Activated naive CD4-positive, alpha-beta T cell treated with anti-CD3 and anti-CD28 coated beads, Interleukin-2, amount 50 U/mL, for 16 hours (primary cell): ENCODE measurements at places on chromosomes 2 and 18.

DNA sequence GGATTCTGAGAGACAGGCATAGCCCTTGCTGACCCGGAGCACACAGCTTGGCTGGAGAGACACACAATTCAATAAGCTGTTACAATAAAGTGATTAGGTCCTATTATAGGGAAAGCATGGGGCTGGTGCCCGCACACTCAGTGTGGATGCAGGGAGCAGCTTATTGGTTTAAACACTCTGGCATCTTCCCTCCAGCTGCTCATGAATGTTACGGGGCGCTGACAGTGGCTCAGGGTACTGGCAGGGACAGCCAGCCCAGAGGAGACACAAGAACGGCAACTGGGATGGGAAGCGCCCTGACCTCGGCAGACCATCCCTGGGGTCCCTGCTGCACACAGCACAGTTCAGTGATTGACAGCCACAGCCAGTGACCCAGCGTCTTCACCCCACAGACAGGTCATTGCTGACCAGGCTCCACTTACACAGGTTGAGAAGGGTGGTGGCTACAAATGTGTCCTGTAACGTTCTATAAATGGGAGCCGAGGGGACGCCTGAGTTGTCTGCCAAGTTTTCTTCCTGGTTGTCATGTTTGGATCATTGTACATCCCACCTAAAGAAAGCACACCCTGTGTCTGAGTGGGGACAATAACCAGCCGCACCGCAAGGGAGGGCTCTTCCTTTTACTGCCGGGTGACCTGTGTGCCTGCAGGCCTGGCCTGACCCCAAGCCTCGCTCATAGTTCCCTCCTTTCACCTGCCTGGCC, 60.3 kb downstream of the SH3BP4 start:
- DNase-seq: no peak

- DNase-seq: no peak
These were observed 292.8 kb upstream of the FBXO11 start for GRCh38 chr2:48199070-48199469.

GRCh38 chr2:154259030-154259429, 387.3 kb downstream of the GALNT13 start:
- no peak for DNase-seq

DNA sequence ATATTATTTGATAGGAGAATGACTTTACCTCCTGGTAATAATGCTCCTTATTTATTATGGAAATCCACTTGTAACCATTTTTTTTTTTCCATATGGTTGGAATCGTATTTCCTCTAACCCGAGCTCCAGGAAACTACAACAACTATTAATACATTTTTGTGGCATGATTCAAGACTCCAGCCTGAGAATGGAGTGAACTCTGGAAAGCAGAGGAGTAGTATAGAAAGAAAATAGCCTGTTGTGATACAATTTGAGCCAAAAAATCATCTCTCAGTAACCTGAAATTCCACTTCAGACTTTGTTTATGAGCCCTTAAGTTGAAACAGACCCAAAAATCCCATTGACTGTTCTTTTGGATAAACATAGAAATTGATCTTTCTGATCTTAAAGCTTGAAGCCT, 921.1 kb downstream of the SOCS6 start:
- DNase-seq: no peak

DNA sequence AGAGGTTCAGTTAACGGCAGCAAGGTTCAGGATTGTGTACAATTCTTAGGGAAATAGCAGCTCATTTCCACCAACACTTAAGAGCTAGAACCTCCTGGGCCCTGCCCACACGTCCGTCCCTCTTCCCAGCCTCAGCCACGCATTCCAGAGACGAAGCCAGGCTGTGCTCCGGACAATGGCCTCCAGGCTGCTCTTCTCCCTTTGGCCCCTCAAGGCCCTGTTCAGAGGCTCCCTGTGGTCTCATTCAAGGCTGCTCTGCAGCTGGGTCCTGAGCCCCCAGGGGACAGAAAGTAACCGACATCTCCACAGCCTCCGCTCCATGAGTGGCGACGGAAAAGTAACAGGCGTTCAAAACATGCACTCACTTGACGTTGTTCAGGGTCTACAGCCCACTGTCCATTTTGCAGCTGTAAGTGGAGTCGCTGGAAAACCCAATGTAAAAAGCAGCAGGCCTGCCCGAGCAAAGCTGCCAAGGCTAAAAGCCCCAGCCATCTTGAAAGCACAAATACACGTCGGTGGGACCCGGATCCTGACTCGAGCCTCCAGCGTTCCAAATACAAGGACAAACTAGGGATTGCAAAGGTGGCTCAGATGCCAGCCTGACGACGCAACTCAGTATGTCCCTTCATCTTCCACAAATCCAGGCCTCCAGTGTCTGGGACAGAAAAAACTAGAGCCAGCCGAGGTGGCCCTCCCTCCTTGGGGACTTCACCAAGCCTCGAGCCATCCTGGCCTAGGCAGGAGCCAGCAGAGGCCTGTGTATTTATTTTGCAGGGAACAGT, 76.9 kb downstream of the NDUFA10 start:
- no peak for DNase-seq

GRCh38 chr2:228827056-228827700, 443.9 kb downstream of the PID1 start:
- no peak for DNase-seq

DNA sequence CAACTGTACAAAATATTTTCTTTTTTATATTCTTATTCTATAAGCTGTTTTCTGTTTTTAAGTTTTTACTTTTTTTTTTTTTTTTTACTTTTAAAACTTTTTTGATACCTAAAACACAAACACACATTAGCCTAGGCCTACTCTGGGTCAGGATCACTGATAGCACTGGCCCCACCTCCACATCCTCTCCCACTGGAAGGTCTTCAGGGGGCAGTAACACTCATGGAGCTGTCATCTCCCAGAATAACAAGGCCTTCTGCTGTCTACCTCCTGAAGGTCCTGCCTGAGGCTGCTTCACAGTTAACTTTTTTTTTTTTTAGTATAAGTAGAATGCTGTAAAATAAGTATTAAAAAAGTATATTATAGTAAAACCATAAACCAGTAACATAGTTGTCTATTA, 415.1 kb downstream of the PTPRM start:
- no peak for DNase-seq

DNA sequence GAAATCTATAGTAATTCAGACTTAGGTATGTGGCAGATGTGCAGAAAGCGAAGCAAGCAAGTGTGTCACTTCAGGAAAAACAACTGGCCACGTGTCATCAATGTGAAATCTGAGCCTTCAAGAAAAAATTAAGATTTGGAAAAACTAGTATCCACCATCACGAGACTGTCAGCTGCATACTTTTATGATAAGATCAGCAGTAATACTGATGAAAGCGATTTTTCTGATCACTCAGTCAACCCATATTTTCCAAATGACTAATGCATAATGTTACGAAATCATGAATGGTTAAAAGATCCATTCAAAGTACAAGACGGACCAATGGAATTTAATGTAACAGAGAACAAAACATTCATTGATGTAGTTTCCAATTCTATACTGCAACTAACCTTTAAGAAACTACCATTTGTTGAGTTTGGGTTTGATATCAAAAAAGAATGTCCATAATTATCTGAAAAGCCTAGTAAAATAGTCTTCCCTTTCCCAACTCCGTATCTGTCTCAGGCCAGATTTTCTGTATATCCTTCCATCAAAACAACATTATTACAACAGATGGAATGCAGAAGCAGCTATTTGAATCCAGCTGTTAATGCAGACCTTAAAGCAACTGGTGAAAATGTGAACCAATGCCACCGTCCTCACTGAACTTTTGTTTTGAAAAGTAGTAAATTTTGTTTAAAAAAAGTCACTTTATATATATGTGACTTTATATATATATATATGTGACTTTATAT, 17.0 kb upstream of the BCL2 start:
- no peak for DNase-seq

- no peak for DNase-seq
These were observed 16.8 kb upstream of the MBOAT2 start for GRCh38 chr2:9020267-9020666.

- no peak for DNase-seq
These were observed 183.8 kb downstream of the DYM start for GRCh38 chr18:49276680-49277079.

- DNase-seq: no peak
These were observed 267.7 kb downstream of the PRKCE start for GRCh38 chr2:45919160-45919650.

DNA sequence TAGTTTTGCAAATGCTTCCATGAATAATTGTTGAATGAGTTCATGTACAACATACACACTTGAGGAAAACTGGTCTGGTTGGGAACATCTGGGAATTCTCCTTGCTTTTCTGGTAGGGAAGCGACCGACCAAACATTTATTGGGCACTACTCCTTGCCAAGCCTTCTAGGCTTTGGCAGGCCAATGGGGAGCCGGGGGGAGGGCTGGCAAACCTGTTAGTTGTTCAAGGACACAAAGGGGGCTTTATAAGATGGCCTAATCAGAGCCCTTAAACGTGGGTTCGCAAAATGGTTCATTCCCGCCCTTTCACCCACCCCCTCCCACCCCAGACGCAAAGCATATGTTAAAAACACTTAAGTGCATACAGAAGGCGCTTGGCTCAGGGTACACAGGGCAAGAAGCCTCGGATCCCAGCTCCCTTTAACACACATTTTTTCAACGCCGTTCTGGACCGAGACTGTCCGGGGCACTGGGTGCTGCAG, 844 bp upstream of the VSNL1 start:
- DNase-seq: no peak

GRCh38 chr2:100137866-100138570, 4.4 kb downstream of the AFF3 start:
- no peak for DNase-seq

DNA sequence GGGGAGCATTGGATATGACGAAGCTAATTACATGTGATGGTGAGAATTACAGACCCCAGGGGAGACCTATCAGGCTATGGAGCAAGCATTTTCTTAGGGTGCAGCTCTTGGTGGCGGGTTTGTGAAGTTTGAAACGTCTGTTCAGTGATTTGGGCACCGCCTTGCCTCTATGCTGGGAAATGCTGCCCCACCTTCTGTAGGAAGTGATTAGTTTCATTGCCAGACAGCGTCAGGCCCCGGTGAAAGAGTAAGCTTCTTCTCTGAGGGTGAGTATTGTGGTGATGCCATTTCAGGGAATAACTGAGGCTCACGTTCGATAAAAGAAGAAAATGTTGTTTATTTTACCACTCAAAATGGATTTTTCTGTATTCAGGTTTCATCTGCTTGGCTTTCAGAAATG, 186.2 kb upstream of the CDH2 start:
- no peak for DNase-seq
